ENCODE measurements at places on chromosomes 1 and 21.

GRCh38 chr1:51741121-51741681 is 124.3 kb downstream of the OSBPL9 start:
- no peak for DNase-seq

DNA sequence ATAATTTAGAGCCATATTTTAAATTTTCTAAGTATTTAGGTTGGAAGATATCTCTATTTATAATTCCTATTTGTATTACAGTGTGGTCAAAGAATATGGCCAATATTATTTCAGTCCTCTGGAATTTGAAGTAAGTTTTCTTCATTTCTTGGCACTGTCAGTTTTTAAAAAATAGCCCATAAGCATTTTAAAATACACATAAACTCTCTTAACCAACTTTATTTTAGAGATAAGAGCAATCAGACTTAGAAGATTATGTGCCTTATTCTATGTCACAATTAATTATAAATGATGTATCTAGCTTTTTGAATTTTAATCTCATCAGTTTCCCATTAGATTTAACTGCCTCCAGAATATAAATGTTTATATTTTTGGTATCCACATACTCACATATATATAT is 130.8 kb downstream of the USP25 start:
- DNase-seq, result no peak

DNA sequence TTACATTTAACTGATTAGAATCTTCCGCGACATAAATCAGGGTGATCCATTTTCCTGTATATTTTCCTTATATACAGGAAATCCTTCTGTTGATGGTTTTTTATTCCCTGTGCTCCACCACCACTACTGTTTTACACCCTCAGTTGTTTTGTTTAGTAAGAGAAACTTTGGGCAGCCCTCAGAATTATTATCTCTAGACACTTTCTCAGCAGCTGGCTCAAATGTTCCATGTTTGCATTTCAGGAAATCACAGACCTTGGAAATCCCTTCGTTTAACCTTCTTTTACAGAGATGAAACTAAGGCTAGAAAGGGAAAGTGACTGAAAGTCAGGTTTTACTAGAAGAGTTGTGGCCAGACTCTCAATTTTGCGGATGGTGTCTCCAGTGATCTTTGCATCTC is 15.2 kb downstream of the ZNF697 start:
- no peak for DNase-seq

GRCh38 chr1:116753312-116753711 is 918 bp upstream of the CD2 start:
- no peak for DNase-seq

DNA sequence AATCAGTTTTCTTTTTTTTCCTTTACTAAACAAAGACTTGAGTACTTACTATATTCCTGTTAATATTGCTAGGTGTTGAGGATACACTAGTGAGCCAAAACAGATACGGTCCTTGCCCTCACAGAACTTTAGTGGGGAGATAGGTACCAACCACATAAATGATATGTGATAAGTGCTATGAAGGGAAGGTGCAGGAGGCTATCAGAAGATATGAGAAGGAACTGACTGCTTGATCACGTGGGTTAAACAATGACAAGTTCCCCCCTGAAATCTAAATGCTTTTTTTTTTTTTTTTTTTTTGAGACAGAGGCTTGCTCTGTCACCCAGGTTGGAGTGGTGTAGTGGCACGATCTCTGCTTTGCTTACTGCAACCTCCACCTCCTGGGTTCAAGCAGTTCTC is 25.0 kb downstream of the RBM15 start:
- no peak for DNase-seq

- no peak for DNase-seq
Observed at GRCh38 chr1:63024132-63024531, 240.2 kb downstream of the ATG4C start.
